Colonic mucosa (tissue), 4 donors: ENCODE measurements at places on chromosomes 13 and 19.

DNA sequence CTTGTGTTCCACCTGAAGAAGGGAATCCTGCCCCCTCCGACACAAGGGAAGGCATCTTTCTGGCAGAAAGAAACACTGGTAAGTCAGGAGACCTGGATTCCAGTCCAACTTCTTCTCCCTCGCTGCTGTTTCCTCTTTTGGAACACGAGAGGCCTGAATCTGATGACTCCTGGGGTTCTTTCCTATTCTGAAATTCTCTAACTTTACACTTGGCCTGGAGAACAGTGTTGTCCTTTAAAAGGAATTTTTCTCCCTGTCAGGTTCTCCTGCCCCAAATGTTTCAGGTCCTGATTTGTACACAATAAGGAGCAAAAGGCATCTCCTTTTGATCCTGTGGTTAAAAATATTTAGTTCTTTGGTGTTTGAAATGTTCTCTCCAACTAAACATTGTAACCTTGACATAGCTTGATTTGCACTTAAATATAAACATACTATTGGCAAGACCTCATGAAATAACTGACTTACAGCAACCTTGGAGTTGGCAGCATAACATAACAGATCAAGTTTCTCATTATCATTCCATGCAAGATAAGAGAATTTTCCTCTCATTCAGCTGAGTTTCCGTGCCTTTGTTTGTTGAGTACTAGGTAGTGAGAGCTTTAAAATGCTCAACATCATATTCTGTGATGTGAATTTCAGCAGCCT is 244.8 kb downstream of the COG6 start:
- H3K27me3 ChIP-seq = no peaks in the 10 kb centered on the region
- H3K36me3 ChIP-seq = no peaks in the 10 kb centered on the region
- no peak for DNase-seq
- no peaks in the 10 kb centered on the region for H3K4me1 ChIP-seq
- H3K4me3 ChIP-seq = no peak overlapping the region

GRCh38 chr19:23395041-23395721 is at the start of gene ZNF91:
ZNF91 (minus strand) TSS chr19:23395471; CDS start chr19:23395354, 117 bp downstream.
- peak; percentile 98 for DNase-seq
- H3K4me3 ChIP-seq = peak within 1 kb of the TSS; percentile 81
- peak within 1 kb of the TSS; percentile 96 for H3K27ac ChIP-seq
- H3K27me3 ChIP-seq = no peaks in the 10 kb centered on the region
- no peaks in the 10 kb centered on the region for H3K4me1 ChIP-seq

DNA sequence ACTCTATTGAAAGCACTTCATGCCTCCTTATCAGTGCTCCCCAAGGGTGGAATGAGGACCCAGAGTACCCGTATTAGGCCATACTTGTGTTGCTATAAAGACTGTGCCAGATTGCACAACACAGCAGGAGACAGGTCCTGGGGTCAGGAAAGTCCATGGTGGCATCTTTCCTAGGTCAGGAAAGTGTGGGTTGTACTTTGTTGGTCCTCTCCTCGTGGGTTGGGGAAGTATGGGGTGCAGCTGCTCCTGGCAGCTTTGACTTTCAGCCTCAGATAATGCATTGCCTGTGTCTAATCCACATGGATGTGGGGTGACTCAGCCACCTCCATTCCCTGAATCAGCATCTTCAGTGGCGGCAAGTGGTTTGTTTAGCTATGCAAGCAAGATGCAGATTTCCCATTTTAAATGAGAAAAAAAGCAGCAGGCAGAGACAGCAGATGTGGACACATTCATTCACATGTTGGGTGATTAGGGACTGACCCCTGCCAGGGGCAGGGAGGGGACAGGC is 8.4 kb upstream of the CYP2B6 start:
- peaks cover 4% of the 10 kb centered on the region for H3K4me1 ChIP-seq
- H3K27ac ChIP-seq = no peak overlapping the region
- no peak for DNase-seq
- no peaks in the 10 kb centered on the region for H3K36me3 ChIP-seq

DNA sequence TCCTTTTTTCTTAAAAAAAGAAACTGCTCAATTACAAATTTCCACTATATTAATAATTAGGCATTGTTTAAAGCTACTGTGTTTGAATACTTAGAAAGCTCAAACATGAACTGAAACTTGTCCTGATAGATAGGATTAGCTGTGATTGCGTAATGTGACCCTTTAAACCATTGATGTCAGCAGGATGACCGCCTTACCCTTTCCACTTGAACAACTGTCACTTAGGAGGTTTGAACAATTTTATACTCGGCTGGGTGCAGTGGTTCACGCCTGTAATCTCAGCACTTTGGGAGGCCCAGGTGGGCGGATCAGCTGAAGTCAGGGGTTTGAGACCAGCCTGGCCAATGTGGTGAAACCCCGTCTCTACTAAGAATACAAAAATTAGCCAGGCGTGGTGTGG is 2.9 kb downstream of the LAMP1 start:
- no peaks in the 10 kb centered on the region for H3K27me3 ChIP-seq
- H3K27ac ChIP-seq = no peak overlapping the region
- H3K4me1 ChIP-seq = peaks cover 3% of the 10 kb centered on the region
- H3K36me3 ChIP-seq = no peaks in the 10 kb centered on the region

GRCh38 chr13:97834250-97834649 is 119.2 kb upstream of the IPO5 start:
- H3K4me3 ChIP-seq = no peak overlapping the region
- no peaks in the 10 kb centered on the region for H3K27me3 ChIP-seq
- H3K27ac ChIP-seq = no peak overlapping the region
- DNase-seq = no peak
